CD4-positive, alpha-beta T cell treated with Interleukin-6 at 100 ng/mL for 8 hours (primary cell): ENCODE measurements at places on chromosomes 1 and 21.

DNA sequence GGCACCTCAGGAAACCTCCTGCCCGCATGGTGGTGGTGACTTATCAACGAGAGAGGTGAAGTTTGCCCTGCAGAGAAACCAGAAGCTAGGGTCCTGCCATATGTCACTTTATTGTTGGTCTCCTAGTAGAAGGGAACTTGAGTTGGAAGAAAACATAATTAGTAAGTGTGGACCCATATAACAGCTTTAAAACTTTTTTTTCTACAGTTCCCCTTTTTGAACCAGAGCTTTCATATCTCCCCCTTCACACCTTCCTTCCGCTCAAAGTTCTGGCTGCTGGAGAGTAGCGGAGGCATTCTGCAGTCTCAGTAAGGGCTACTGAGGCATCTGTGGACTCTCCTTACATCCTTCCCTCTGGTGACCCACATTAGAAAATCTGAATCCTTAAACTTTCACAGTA, 48.9 kb downstream of the PHC2 start:
- DNase-seq: no peak

DNA sequence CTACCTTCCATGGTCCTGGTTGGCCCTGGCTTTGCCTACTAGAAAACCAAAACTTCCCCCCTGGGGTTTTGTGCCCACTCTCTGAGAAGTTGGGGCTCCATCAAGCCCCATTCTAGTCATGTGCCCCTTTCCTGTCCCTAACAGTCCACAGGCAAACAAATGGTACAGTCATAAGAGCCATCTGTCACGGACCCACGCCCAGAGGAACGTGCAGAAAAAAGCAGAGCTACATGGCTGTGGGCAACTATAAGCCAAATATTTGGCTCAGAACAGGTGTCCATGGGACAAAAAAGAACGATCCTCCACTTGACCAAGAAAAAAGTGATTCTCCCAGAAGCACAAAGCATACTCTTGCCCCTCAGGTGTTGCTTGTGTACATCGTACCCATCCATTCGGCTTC, 14.6 kb upstream of the TRNAU1AP start:
- no peak for DNase-seq

DNA sequence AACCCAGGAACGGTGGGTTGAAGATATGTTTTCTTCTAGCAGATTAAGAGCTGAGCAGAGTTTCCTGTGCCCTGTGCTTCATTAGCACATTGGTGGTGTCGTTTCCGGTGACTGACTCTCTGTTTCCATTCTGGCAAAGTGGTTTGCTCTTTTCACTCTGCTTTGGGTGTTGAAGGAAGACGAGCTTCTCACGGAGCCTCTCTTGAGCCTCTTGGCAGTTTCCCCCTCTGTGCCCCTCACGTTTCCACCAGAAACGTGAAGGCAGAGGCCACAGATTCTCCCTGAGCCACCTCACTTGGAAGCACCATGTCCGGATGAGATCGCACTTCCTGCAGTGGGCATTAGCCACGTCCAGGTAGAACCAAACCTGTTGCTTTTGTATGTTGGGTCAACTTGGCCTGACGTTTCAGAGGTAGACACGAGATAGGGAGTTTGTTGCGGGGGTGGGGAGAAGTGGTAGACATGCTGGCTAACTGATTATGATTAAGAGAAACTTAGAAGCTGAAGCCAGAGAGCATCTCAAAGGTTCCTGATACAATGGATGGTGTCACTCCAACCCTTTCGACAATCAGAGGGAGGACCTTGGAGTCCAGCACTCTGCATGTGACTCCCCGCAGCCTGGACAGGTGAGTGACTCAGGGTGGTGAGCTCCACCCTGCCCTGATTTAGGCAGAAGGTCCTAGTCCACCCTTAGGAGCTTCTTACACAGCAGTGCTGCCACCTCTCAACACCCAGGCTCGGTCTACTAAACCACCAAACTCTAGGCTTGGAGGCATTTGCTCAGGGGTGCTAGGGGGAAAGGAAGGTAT, at the start of gene LAX1:
Gene LAX1, plus strand, starts transcription at position 155 of the 809 bp plus-strand sequence. Its CDS starts 383 bp downstream, at position 538.
- peak; percentile 86 for DNase-seq

DNA sequence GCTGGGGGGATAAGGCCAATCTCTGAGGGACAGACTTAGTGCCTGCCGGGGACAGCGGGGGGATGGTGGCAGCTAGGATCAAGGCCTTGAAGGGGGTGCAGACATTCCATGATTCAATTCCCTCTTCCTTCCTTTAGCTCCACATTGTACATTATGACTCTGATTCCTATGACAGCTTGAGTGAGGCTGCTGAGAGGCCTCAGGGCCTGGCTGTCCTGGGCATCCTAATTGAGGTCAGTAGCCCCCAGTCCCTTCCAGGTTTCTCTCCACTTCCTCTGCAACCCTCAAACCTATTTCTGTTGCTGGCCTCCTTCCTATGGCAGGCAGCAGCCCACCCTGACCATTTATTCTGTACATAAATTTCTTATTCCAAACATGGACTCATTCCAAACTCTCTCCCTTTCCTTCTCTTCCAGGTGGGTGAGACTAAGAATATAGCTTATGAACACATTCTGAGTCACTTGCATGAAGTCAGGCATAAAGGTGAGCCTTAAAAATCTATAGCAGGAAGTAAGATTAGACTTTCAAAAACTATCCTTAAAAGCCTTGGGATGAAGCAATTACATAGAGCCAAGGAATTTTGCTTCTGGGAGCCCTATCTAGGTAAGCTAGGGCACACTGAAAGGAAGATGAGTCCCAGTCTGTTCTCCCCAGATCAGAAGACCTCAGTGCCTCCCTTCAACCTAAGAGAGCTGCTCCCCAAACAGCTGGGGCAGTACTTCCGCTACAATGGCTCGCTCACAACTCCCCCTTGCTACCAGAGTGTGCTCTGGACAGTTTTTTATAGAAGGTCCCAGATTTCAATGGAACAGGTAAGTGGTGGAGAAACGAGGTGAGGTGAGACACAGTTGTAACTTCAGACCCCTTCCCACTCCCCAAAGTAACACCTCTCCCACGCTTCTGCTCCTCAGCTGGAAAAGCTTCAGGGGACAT, 5.1 kb downstream of the CA14 start:
- DNase-seq: no peak

- no peak for DNase-seq
These were observed 17.4 kb upstream of the KANK4 start for GRCh38 chr1:62336638-62336994.

GRCh38 chr21:38037416-38037815, 121.2 kb upstream of the KCNJ6 start:
- no peak for DNase-seq
